ENCODE measurements at places on chromosomes 16 and 17. TPM values are rescaled to one million over a fixed set of nuclear protein-coding genes. Genes with fewer than 3 reads are reported as not detected.

Gene TANGO6
- 4.5 TPM for polyA plus RNA-seq

Gene CD19
- polyA plus RNA-seq = 0.47 TPM

Gene CLEC3A
- polyA plus RNA-seq = not detected

Gene CES5A
- not detected for polyA plus RNA-seq

Gene GINS2
- 0.97 TPM for polyA plus RNA-seq

Gene PRAC2
- polyA plus RNA-seq = not detected

Gene MYO15B
- 139 TPM for polyA plus RNA-seq

Gene GRIN2C
- polyA plus RNA-seq = 0.15 TPM

Gene CLEC19A
- polyA plus RNA-seq = not detected

- DNase-seq = no peak
Observed at GRCh38 chr16:2270070-2270462, 2.1 kb upstream of the RNPS1 start.

DNA sequence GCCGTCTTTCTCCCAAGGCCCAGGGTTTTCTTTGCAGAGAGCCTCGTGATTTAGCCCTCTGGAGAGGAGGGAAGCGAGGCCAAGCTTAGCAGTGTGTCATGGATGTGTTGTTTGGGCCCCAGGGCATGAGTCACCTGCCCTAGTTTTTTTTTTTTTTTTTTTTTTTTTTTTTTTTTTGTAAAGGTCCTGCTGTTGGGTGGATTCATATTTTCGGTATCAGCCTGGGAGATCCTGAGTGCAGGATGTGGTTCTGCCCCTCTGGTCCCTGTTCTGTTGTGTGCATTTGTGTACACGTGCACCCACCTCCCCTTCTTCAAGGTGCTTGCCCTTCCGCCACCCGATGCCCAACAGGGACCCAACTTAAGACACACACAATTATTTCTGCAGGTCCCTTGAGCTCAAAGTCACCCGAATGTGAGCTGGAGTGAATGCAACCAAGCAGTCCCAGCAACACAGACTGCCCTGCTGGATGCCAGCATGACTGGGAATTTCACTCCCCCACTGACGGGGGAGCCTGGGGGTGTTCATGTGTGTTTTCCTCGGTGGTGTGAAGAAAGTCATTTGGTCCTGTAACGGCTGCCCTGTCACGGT lies 265.8 kb upstream of the TNRC6C start:
- DNase-seq = peak; percentile 50

DNA sequence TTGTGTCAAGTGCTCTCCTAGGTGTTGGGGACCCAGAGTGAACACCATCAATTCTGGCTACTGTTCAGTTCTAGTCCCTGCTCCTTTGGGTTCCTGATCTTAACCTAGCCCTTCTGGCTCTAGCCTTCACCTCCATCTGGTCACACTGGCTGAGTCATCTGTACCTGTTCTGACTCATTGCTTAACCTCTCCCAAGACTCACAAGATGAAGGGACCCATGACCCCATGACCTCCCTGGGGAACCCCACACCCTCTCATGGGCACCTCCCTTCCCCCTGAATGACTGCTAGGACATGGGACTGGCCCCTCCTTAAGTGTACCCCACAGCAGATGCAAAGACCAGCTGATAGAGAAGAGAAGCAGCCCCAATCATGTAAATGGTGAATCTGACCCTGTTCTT lies 345.8 kb upstream of the CDH5 start:
- DNase-seq = no peak

DNA sequence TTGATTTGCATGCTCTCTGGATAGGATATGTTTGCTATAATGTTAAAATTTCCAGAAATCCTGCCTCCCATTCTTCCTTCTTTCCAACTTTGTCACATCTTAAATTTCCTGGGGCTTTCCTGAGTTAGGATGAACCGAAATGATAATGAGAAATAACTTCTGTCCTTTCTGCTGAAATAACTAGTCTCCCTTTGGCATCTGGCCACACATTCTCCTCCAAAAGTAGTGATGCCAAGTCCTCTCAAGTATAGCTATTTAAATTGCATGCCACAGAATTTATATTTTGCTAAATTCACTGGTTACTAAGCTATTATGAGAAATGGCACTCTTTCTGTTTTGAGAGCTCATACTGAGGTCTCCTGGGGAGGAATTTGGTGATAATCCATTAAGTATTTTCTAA lies 30.6 kb downstream of the FAM20A start:
- no peak for DNase-seq

DNA sequence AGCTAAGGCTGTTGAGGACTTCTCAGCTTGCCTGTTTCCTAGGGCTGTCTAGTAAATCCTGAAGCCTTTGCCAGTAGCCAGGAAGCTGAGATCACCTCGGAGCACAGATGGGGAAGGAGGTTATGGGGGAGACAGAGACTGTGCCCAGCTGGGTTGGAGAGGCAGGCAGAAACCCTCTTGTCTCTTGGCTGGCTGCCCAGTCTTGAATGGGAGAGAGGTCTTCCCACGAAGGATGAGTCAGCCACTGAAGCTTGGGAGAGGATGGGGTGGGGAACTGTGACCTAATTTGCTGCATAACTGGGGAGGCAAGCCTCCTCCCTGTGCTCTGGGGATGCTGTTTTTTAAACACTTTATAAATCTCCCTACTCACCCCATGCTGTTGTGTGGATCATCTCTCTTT lies 69.8 kb downstream of the SHISA9 start:
- peak; percentile 59 for DNase-seq

DNA sequence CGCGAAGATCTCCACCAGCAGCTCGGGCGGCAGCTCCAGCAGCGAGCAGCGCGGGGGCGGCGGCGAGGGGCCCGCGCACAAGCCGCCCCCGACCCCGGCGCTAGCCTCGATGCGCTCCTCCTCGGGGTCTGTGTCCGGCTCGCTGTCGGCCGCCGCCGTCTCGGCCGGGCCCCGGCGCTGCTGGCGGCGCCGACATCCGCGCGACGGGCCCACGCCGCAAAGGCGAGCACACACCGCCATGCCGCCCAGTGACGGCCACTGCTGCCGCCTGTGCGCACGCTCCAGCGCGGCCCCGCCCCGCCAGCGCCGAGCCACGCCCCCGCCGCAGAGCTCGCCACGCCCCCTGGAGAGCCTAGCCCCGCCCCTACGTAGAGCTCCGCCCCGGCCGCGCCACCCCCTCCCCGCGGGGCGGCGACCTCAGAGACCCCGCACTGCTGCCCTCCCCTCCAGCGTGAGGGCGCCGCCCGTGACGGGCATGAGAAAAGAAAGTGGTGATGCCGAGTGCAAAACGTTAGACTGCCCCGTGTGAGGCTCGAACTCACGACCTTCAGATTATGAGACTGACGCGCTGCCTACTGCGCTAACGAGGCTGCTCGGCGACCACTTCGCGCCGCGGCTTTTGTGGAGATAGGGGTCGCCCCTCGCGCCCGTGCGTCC lies at the start of gene FBXO31:
TSS of gene FBXO31 (minus strand) at position 272 of the 657 bp plus-strand sequence. CDS start at position 240, 32 bp downstream.
- DNase-seq = peak; percentile 94

DNA sequence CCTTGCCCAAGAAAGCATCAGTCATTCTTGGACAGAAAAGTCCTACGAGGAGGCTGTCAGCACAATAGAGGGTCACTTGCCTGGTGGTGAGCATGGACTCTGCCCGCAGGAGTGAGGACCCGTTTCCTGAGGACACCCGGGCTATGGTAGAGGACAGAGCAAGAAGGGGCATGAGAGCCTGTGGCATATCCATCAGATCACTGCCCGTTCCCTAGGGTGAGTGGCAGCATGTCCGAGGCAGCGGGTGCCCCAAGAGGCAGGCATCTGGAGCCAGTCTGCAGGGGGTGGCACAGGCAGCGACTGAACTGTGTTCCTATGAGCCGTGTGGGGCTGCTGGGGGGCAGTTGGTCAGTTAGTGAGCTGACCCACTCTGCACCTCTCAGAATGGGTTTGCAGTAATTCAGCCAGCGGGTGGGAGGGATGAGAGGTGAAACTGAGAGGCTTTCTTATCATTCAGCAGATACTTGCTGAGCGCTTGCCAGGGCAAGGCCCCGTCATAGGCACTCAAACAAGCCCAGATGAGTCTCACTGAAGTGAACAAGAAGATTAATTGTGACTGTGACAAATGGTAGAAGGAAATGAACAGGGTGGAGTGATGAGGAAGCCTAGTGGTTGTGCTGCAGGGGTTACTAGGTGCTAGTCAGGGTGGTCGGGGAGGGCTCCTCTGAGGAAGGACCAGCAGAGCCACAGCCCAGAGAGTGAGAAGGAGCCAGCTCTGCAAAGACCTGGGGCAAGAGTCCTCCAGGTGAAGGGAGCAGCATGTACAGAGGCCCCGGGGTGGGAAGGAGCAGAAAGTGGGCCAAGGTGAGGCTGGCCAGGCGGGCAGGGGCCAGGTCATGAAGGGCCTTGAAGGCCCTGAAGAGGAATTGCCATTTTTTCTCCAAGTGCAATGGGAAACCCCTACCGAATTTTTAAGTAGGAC lies 87.9 kb downstream of the CLEC16A start:
- no peak for DNase-seq

GRCh38 chr17:40556884-40557414 lies 8.3 kb downstream of the CCR7 start:
- peak; percentile 89 for DNase-seq

DNA sequence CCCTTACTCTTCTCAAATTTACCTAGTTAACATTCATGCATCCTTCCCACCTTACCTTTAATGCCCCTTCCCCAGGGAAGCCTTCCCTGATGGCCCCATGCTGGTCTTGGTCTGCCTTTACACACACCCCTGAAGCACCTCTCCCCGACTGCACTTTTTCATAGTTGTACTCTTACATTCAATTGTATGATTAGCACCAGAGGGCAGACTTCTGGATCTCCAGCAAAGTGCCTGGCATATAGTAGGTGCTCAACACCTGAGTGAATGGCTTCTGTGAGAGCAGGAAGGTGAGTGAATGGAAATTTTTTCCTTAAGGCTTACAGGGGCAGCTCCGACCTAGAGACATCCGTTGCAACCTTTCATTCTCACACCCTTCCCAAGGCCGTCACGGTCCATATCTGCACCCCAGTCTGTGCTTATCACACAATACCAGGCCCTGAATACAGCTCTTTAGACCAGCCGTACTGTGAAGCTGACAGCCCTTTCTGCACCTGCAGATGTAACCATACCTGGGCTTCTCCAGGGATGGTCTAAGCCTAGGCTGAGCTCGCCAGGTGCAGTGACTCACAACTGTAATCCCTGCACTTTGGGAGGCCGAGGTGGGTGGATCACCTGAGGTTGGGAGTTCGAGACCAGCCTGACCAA lies 4.4 kb downstream of the PGAP3 start:
- DNase-seq = no peak

DNA sequence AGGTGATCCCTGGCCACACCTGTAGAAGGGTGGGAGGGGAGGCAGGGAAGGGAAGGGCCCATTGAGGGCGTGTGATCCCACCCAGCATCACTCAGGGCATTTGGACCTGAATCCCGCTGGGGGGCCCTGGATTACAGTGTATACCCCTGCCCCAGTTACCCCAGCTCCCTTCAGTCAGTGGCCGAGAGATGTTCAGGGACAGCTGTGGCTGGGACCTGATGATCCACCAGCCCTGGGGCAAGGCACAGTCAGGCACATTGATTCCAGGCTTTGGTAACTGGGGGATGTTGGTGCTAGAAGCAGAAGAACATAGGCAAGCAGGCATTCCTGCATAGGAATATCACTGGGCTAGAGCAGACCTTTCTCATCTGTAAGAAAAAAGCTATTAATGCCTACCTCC lies 170.3 kb downstream of the FOXL1 start:
- no peak for DNase-seq

DNA sequence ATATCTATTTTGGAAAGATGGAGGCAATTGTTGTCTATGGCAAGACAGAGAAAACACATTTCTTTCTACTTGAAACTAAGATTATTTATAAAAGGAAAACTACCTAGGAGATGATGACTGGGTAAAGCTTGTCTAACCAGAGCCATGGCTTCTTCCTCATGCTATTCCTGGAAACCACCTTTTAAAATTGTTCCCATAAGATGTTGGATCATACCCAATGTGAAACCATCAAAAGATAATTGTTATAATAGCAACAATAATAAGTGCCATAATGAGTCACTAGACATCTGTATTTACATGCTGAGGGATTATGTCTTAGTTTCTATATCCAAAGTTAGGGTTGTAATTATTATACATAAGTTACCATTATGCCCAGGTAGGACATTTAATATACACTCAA lies 428.4 kb downstream of the KCNJ2 start:
- DNase-seq = no peak

DNA sequence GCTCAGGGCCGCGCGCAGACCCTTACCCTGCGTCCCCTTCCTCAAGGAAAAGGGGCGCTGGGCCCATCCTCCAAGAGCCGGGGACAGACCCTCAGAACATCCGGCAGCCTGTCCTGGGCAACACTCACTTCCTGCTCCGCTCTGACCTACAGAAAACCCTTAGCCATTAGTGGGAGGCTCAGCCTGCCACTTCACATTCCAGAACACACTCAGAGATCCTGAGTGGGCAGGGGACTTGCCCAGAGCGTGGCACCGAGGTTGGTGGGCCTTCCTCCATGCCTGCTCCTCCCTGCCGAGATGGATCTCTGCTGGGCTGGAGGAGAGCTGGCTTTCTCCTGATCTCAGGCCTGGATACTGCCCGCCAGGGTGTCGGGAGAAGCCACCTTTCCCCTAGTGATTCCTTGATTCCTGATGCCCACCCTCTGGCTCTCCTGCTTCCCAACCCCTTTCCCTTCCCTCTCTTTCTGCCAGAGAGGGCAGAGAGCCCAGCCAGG lies 1.5 kb downstream of the SCARF1 start:
- DNase-seq = peak; percentile 66

- DNase-seq = no peak
Observed at GRCh38 chr17:51914577-51914976, 243.9 kb downstream of the CA10 start.

DNA sequence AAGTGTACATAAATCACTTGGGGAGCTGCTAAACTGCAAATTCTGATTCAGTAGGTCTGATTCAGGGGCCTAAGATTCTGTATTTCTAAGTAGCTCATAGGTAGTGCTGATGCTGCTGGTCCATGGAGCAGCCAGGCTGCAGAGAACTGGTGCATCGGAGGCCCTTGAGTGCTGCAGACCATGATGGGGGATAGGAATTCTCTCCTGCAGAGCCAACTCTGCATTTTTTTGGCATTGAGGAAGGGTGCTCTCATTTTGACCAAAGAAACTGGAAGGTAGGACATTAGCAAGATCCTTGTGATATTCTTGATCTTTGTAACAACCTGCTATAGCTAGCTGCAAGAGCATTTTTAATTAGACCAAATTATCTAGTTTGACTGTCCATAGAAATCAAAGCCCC lies 4.7 kb downstream of the HOXB2 start:
- DNase-seq = no peak

GRCh38 chr16:75529959-75530358 lies 5.9 kb downstream of the CHST5 start:
- DNase-seq = peak; percentile 73

- DNase-seq = peak; percentile 62
Observed at GRCh38 chr16:89847051-89847939, 19.0 kb downstream of the SPIRE2 start.

GRCh38 chr16:19687279-19687678 lies 30.7 kb downstream of the KNOP1 start:
- DNase-seq = no peak

- no peak for DNase-seq
Observed at GRCh38 chr16:55147396-55147795, 176.6 kb upstream of the IRX6 start.

- no peak for DNase-seq
Observed at GRCh38 chr16:77041468-77041867, 149.5 kb upstream of the MON1B start.
